ENCODE measurements at places on chromosomes 16 and 17.

DNA sequence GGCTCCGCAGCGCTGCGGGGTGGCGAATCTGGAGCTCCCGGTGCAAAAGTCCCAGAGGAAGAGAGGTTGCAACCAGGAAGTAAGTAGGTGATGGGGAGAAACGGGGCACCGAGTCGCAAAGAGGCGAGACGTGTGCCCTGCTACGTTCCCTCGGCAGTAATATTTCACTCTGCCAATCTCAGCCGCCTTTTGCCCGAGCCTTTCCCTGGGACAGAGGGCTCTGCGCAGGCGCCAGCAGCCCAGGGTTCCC, at the start of gene NR1D1:
Gene NR1D1 (minus strand): TSS at position 171 of the 250 bp plus-strand sequence. CDS start 495 bp downstream, outside the sequence.
- no peak for DNase-seq

DNA sequence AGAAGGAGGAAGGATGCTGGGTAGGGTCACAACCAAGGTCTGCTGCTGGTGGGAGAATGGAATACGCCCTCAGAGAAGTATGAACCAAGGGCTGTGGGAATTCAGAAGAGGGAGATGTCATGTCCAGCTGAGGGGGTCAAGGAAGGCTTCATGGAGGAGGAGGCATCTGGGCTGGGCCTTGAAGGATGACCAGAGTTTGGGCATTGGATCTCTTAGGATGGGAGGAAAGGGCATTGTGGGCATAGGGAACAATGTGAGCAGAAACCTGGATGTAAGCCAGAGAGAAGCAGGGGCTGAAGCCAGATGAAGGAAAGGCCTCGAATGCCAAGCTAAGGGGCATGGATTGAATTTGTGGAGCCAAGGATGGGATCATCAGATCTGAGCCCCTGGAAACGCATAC, 49.2 kb upstream of the MAP3K14 start:
- DNase-seq: no peak

- DNase-seq: no peak
Observed at GRCh38 chr17:17304521-17304985, 1.4 kb downstream of the NT5M start.

DNA sequence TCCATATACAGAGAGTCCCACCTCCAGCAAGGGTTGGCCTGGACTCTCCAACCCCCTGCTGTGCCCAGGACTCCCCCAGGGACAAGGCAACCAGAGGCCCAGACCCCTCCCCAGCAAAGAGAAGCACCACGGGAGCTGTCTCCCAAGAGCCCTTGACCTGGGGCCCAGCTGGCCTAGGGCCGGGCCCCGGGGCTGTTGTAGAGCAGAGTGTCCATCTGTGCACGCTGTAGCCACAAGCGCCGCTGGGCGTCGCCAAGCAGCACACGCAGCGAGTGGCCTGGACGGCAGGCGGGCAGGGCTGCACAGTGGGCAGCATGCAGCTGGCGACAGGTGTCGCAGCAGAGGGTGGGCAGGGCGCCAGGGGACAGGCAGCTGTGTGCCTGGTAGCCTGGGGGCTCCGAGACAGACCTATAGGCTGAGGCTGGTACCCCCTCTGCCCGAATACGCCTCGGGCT, 4.3 kb downstream of the SPATA2L start:
- DNase-seq: no peak

All from activated T-cell treated with anti-CD3 and anti-CD28 coated beads for 24 hours (primary cell).